ENCODE measurements at places on chromosomes 12 and 14.
A peak's percentile ranks its signal among the peaks of the same experiment; 100 is the strongest.

- no peaks in the 10 kb centered on the region for H3K36me3 ChIP-seq
- peaks cover 19% of the 10 kb centered on the region for H3K4me1 ChIP-seq
- H3K27me3 ChIP-seq = peaks cover 93% of the 10 kb centered on the region
These were observed 3.0 kb downstream of the VSX2 start for GRCh38 chr14:74242021-74242779.

GRCh38 chr12:127070515-127071157 is 1196.3 kb upstream of the TMEM132C start:
- no peak overlapping the region for H3K27ac ChIP-seq
- peaks cover 11% of the 10 kb centered on the region for H3K27me3 ChIP-seq
- no peak overlapping the region for H3K4me3 ChIP-seq
- H3K36me3 ChIP-seq = no peaks in the 10 kb centered on the region
- no peaks in the 10 kb centered on the region for H3K4me1 ChIP-seq

GRCh38 chr12:69655616-69656340 is 43.3 kb downstream of the BEST3 start:
- no peak for DNase-seq
- H3K36me3 ChIP-seq = no peaks in the 10 kb centered on the region
- H3K4me3 ChIP-seq = no peak overlapping the region
- H3K27me3 ChIP-seq = peaks cover 19% of the 10 kb centered on the region
- no peak overlapping the region for H3K27ac ChIP-seq

DNA sequence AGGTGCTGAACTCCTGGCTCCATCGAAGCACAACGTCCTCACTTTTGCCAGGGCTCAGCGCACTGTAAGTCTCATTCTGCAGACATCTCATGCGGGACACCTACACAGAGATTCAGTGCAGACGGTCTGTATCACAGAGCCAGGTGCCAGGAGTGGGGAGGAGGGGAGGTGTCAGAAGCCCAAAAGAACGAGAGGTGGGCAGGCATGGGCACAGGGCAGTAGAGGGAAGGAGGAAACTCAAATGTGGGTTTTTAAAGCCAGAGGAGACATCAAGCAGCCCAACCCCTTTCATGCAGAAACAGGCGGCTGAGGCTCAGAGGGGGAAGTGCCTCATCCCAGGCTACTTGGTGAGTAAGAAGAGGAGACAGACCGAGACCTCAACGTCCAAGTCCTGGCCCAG is 2.5 kb upstream of the LPAR5 start:
- H3K27me3 ChIP-seq = no peaks in the 10 kb centered on the region
- H3K27ac ChIP-seq = no peak overlapping the region
- peaks cover 3% of the 10 kb centered on the region for H3K36me3 ChIP-seq
- no peak overlapping the region for H3K4me3 ChIP-seq

DNA sequence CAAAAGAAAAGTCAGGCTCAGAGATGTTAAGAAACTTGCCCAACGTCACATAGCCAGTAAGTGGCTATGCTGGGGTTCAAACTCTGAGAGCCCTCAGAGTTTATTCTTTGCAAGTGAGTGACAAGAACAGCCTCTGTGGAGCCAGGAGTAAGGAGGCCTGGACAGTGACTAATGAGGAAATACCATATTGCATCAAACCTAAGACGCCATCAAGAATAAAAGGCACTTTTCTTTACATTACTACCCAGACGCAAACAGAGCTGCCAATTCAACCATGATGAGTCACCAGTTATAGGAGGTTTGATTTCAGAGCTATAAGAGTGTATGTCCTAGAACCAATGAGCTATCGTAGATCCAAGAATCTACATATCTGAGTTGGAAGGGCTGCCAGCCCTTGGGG is 9.4 kb downstream of the TNFRSF1A start:
- peaks cover 4% of the 10 kb centered on the region for H3K4me1 ChIP-seq
- peak overlapping the region; percentile 42 for H3K4me3 ChIP-seq
- H3K27me3 ChIP-seq = no peaks in the 10 kb centered on the region
- peaks cover 79% of the 10 kb centered on the region for H3K36me3 ChIP-seq

DNA sequence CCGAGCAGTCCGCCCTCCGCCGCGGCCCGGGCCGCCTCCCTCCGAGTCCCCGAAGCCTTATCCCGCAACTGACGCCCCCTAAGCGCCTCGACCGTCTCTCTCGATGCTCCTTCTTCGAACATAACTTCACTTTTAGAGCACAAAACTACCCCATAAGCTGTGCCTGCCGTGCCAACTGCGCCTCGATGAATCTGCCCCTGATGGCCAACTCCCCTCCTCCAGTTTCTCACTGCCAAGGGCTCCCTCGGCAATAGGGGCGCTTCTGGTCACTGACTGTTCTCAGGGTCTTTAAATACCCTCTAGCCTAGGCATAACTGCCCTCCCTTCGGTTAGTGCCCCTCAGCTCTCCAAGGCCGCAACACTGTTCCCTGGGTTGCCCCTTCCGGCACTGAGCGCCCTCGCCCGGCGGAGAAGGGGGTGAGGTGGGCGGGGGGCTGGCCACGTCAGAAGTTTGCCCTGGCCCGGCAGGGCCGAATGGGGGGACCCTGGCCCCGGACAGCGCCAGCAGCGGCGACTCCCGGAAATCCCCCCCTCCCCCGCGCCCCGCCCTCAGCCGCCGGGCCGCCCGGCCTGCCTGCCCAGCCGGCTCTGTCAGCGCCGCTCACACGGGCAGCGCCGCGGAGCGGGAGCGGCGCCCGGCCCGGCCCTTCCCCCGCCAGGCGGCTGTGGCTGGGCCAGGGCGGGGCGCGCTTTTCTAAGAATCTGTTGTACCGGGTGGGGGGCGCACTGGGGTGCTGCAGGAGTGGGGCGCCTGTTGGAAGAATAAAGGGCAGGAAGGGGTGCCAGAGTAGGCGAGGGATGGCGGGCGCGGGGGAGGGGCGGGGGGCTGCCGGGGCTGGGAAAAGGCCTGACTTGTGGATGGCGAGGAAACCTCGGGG is 10.6 kb downstream of the RARG start:
- DNase-seq = peak; percentile 85
- peak overlapping the region; percentile 91 for H3K27ac ChIP-seq
- H3K4me1 ChIP-seq = peaks cover 80% of the 10 kb centered on the region
- H3K4me3 ChIP-seq = peak overlapping the region; percentile 89
- no peaks in the 10 kb centered on the region for H3K27me3 ChIP-seq

DNA sequence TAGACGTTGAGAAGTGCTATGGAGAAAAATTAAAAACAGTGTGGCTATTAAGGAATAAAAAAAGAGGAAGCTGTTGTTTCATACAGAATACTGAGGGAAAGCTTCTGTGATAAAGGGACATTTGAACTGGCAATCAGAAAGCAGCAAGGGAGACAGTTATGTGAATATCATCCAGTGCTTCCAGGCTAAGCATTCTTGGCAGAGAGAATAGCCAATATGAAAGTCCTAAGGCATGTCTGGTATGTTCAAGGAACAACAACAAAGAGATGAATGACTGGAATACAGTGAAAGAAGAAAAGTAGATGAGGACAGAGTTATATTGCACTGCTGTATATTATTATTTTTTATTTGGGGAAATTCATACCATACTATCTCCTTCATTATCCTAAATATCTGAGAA is 23.9 kb downstream of the SCAF11 start:
- no peak for DNase-seq
- H3K27me3 ChIP-seq = no peaks in the 10 kb centered on the region
- no peak overlapping the region for H3K4me3 ChIP-seq
